ENCODE measurements at places on chromosomes 4 and X.

DNA sequence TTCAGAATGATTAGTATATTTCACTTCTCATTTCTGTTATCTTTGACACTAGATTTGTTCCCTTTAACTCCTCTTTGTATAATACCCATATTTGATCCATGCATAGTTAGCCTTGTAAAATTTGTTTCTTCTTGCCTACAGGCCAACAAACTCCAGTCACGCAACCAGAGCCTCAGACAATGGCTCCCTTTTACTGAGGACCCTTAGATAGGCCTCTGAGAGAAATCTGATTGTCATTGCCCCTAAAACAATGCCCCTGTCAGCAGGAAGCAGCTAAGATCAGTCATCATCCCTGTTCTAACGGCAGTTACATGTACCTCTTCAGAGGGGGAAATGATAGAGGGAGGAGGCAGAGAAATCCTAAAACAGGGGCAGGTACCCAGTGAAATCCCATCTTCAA lies 190.6 kb upstream of the TENT5D start:
- DNase-seq: no peak

GRCh38 chrX:49995795-49996455 lies 73.5 kb downstream of the CLCN5 start:
- DNase-seq: no peak

DNA sequence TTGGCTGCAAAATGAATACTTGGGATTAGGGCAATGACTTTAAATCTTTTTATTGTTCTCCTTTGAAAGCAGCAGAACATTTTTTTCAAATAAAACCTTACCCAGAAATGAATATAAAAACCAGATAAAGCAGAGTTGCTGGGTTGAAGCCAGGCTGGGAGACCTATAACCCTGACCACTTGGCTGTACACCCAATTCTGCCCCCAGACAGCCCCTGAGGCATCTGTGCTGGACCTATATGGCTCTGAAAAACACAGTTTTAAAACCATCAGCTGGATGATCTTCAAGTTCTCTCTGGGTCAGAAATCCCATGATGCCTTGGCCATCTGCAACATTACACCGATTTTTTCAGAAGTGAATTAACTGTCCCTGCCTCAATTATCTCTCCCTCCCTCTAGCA lies 23.7 kb upstream of the GLRA2 start:
- no peak for DNase-seq

GRCh38 chrX:153727123-153727931 lies 2.7 kb downstream of the ABCD1 start:
- peak; percentile 81 for DNase-seq

GRCh38 chr4:162241857-162242256 lies 78.1 kb upstream of the FSTL5 start:
- DNase-seq: peak; percentile 38

GRCh38 chrX:130851569-130851968 lies 51.4 kb downstream of the ENOX2 start:
- no peak for DNase-seq

GRCh38 chrX:148290041-148290440 lies 210.4 kb upstream of the AFF2 start:
- DNase-seq: no peak

DNA sequence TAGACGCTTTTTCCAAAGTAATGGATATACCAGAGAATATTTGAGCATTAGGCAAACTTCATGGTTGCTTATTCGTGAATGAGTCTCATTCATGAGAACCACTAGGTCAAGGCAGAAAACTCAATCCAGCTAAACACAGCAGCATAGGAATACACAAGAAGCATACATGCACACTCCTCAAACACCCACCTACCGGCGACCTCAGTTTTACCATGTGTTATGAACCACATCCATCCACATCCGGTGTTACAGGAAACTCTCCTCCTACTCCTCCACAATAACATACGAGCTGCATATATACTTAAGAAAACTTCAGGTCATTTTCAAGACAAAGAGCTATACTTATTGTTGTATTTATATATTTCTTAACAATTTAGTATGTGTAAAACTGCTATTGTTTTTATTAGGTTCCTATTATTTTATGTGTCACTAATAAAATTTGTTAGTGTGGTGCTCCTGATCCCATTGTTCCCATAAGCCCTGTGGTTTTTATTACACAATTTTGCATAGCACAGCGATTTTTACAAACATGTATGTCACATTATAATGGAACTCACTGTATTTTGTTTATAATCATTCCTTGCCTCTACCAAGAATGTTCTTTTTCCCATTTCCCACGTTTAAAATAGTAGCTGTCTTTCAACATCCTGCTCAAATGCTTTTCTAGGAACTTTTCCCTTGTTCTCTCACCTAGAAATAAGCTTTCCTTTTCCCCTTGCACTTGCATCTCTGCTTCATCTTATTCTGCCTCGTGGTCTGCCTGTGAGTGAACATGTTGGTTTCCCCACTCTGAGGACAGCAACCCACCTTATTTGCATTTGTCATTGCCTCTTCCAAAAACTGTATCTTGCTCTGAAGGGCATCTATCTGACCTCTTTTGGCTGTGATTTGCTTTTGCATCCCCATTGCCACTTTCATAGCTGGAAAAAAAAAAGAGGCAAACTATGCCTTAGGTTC lies 48.3 kb downstream of the STBD1 start:
- no peak for DNase-seq

- peak; percentile 50 for DNase-seq
Observed at GRCh38 chrX:9349572-9350494, 115.0 kb upstream of the TBL1X start.

DNA sequence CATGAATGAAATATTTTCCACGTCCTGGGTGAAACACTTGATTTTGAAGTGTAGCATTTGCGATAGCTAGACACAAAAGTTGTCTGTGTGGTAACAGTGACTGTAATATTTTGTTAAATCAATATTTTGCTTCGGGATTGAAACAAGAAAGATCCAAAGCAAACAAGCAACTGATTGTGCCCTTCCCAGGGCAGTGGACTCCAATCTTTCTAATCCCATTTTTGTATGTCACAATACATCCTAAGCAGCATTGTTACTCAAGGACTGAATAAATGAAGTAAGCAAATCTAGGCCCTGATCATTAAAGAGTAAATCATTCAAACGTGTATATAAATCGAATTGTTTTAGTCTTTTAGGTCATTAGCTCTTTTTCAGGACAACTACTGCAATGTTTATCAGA lies 2.8 kb downstream of the ITM2A start:
- DNase-seq: no peak

GRCh38 chr4:81471298-81471587 lies 464 bp downstream of the RASGEF1B start:
- no peak for DNase-seq

GRCh38 chrX:18886344-18887161 lies 97.4 kb downstream of the PHKA2 start:
- peak; percentile 76 for DNase-seq

DNA sequence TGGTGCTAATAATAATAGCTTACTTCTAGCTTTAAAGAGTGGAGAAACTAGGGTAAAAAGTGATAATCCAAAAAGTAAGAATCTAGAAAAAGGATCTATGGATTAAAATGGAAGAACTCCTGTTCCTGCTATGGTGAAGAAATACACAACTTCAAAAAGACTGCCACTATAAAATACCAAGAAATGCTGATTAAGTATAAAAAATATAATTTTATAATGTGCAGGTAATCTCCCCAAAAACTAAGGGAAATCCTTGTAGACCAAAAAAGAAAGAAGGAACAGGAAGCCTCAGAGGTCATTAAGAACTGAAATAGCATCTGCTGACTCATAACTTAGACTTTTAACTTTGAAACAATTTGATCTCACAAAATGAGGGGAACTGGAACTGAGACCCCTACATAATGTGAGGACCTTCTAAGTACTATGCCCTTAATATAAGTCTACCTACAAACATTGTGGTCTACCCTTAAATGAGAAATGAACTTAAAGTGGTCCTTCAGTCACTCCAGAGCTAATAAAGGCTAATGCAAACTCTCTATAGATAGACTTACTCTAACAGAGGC lies 50.6 kb upstream of the SRPX start:
- DNase-seq: no peak

- no peak for DNase-seq
Observed at GRCh38 chr4:7850489-7850888, 89.2 kb downstream of the AFAP1 start.

- peak; percentile 39 for DNase-seq
Observed at GRCh38 chrX:41043674-41044345, 41.4 kb upstream of the USP9X start.

GRCh38 chr4:39642885-39643552 lies 4.4 kb upstream of the SMIM14 start:
- peak; percentile 87 for DNase-seq

DNA sequence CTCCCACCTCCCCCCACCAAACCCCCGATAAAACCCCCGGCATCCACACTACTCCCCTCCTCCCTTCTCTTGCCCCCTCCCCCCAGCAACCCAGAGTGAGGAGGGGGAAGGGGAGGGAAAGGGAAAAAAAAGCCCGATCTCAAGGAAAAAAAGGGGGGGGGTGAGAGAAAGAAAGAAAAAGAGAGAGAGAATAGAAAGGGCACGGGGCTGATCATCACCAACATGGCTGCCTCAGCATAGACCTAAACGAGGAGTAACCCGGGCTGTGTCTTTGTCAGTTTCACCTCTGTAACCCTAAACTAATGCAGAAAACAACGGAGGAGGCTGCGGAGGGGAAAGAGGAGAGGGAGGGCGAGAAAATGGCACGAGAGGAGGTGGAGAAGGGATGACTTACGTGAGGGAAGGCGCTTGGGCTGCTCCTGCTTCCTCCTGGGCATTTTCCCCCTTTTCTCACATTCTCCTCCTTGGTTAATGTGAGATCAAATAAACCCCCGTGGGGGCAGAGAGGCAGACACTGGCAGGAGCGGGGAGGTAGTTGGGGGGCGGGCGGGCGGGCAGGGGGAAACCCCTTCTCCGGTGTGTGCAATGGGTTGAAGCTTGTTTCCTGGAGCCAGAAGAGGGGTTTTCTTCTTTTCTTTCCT lies 532 bp downstream of the ZNF827 start:
- peak; percentile 50 for DNase-seq

DNA sequence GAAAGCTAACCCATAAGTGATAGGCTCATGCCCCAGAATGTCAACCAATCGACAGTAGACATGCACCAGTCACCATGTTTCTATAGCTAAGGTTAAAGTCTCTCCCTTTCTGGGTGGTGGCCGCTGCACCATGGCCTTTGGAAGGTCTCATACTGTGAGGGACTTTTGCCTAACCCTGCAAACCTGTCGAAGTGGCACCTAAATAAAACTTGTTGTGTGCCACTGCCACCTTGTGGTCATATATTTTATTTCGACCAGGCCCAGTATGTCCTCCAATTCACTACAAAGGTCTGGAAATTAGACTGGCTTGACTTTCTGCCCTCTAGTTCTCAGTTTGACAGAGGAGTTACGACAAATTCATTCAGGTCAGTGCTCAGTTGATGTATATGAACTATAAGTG lies 163.1 kb downstream of the SMARCA1 start:
- DNase-seq: peak; percentile 62

GRCh38 chrX:77603635-77604336 lies 156.6 kb downstream of the FGF16 start:
- no peak for DNase-seq

- no peak for DNase-seq
Observed at GRCh38 chr4:48037117-48037462, 20.5 kb downstream of the NIPAL1 start.

DNA sequence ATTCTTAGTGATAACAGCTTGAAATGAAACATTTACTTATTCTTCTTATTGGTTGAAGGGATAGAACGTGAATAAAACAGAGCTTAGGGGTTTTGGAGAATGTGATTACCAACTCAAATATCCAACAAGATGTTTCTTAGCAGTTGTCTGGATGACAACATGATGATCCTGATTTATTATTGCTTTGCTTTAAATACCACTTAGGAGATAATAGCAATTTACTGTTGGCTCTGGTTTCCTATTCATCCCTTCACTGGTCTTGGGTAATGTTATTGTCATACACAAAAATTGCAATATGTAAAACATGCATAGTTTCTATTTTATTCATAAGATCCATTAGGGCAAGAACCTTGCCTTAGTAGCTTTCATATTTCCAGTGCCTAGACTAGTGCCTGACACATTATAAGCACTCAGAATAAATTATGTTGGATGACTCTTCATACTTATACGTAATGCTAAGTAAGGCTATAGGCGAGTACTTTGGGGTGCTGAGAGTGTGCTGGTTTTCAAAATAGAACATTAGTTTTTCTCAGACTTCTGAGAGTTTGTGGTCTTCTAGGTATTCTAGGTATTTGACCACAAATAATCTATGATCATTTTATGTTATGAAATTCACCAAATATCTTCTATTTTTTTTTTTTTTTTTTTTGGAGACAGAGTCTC lies 58.6 kb upstream of the PGRMC2 start:
- no peak for DNase-seq

GRCh38 chr4:40180356-40180755 lies 16.5 kb upstream of the RHOH start:
- peak; percentile 91 for DNase-seq

DNA sequence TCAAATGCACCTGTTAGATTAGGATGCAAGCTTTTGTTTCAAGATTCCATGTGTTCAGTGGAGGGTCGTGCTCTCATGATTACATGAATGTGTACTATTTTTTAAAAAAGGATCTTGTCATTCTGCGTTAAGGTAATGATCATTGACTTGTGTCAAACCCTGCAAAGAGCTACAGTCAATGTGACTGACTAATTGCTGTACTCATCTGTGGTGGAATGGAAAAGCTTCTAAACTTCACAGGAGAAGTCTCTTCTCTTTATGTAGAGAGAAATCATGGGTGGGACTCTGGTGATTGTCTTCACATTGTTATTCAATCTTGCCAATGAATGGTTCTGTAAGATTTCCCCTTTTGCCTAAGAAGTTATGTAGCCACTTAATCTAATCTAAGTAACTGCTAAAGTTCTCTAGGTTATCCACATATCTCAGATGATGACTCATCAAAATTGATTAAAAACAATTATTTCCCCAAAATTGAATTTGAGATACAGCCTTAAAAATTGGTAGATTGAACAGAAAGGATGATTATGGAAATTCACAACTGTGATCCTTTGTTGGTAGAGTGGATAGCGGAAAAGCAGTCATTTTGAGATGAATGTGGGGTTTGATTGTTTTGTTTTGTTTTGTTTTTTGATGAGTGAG lies 6.7 kb downstream of the MAGEE1 start:
- no peak for DNase-seq

DNA sequence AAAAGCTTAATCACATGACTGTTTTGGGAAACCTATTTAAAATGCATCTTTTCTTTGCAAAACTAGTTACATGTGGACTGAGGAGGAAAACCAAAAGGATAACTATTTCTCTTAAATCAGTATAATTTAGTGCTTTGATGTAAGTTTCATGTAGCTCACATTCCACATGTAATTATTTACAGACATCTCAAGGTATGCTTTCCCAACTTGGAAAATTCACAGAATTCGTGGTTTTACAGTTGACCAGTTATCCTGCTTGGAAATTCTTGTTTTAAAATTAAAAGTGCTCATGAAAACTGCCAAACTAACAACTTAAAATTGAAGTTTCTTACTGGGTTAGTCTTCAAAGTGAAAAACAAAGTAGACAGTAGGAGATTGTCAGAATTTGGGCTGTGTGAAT lies 52.4 kb downstream of the EDNRA start:
- DNase-seq: no peak
